ENCODE measurements at places on chromosomes 1 and 21.

DNA sequence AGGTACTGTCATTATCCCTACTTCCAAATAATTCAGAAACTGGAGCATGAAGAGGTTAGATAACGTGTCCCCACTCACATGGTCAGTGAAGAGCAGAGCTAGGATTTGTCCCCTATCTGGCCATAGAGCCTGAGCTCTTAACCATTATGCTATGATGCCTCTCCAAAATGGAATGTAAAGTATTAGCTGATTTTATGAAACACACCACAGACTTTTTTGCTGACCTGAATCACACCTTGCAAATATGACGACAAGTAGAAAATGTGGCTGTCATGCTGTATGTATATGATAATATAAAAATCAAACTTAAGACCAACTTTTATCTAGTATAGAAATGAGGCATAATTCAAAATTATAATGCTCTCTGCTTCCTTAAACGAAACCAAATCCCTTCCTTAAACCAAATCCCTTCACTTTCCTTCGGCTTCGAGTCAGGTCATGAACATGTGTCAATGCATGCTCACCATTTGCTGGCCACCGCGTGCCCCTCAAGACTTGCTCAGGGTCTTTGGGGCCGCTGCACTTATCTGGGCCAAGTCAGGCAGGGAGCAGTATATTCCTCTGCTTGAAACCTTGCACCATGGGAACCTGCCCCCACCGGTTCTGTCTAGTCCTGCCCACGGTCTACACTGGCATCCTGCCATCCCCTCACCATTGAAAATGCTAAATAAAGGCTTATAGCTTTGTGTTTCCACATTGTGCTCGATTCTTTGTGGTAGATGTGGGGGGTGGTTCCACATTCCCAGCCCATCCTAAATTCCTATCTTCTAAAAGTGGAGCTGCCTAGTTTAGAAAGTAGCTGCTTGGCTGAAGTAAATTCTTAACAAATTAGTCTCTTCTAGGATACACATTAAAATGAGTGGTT, 1.6 kb upstream of the TMCC2 start:
- DNase-seq, result no peak

- DNase-seq, result no peak
Measured at GRCh38 chr1:4678066-4678717, 23.8 kb downstream of the AJAP1 start.

- DNase-seq, result no peak
Measured at GRCh38 chr1:156911577-156912298, 8.7 kb upstream of the LRRC71 start.

DNA sequence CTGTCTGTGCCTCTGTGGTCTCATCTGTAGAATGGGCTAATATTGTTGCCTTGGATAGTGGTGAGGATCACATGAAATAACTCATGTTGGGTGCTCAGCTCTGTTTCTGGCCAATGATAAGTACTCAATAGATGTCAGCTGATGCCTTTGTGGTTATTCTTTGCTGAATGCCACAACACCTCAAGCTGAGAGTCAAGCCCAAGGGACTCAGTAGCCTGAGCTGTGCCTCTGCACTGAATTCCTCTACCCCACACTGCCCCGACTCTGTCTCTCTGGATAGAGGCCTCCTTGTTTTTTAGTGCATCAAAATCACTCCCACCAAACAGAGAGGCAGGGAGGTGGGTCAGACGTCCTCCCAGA, 196.1 kb upstream of the VAMP3 start:
- no peak for DNase-seq

- no peak for DNase-seq
Measured at GRCh38 chr1:225565847-225566246, 87.1 kb downstream of the ENAH start.

DNA sequence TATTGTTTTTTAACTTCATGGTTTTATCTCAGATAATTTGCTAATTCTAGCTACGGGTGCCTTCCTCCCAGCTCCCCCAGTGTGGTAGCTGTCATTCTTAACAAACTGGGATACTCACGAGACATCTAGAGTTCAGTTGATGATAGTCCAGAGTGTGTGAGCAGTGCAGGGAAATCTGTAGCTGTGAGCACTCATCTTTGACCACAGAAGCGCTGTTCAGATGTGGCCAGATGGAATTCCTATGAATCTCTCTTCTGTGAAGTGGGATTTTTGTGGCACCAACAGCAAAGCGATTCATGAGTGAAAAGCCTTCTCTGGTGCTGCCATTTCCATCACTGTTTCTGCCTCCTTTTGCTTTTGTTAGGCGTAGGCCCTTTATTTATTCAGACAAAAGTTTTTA, 125.1 kb downstream of the NFIA start:
- DNase-seq, result no peak

DNA sequence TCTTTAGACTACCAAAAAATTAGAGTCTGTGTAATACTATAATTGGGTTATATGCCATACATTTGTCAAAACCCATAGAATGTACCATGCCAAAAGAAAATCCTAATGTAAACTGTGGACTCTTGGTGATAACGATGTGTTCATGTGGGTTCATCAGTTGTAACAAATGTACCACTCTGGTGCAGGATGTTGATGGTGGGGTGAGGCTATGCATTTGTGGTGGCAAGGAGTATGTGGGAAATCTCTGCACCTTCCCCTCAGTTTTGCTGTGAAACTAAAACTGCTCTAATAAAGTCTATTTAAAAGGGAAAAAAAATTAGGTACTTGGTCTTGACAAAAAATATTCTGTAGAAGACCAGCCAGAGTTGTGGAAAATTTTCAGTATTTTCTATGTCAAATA, 43.4 kb downstream of the INKA2 start:
- DNase-seq, result no peak

GRCh38 chr1:171055966-171056643, 34.6 kb upstream of the FMO3 start:
- DNase-seq, result no peak

- no peak for DNase-seq
Measured at GRCh38 chr1:70874063-70874462, 173.6 kb downstream of the PTGER3 start.

DNA sequence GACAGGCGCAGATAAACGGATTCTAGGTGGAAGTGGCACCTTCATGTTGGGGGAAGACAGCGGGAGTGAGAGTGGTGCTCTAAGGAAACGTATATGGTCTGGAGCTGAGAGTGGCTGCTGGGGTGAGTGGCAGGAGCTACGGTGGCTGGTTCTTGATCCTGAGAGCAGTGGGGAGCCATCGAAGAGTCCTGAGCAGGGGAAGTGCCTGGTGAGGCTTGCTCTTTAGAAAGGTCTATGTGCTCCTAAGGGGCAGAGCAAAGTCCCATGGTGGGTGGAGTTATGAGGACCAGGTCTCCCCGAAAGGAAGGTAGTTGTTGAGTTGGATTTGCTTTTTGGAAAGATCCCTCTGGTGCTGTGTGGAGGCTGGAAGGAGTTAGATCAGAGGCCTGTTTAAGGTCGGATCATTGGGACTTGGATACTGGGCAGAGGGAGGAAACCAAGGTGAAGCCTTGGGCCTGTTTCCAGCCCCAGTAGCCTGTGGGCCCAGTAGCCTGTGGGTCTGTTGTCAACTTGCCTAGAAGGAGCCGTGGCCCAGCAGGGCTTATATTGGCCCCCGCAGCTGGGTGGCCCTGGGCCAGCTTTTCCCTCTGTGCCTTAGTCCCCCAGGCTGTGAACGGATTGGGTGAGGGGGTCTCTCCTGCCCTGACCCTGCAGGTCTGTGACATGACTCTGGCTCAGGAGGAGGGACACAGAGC, 33.0 kb downstream of the ACOT11 start:
- no peak for DNase-seq

- no peak for DNase-seq
Measured at GRCh38 chr1:71357708-71358107, 276.9 kb upstream of the ZRANB2 start.

DNA sequence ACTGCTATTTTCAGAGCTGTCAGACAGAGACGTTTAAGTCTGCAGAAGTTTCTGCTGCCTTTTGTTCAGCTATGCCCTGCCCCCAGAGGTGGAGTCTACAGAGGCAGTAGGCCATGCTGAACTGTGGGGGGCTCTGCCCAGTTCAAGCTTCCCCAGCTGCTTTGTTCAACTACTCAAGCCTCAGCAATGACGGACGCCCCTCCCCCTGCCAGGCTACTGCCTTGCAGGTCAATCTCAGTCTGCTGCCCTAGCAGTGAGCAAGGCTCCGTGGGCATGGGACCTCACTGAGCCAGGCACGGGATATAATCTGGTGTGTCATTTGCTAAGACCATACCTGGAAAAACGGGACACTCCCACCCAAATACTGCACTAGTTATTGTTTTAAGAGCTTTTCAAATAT, 219.7 kb downstream of the BRINP3 start:
- no peak for DNase-seq

DNA sequence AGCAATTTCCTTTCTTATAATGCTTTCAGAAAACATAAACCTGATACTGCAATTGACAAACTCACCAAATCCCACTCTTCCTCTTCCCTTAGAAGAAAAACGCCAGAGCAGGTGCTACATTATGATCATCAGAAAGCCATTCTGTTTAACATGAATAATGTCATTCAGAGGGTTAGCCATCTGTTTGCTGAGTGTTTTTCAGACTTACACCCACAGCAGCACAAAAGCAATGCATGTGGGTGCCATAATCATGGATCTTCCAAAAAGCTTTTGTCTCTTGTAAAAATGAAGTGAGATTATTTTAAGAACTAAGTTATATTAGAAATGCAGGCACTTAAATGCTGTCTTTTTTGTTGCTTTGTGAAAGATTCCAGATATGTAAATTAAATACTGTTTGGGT, 204.6 kb upstream of the TMPRSS15 start:
- DNase-seq, result no peak

GRCh38 chr1:15410884-15411245, 1.2 kb downstream of the EFHD2 start:
- DNase-seq, result no peak

GRCh38 chr1:6185151-6185550, 5.0 kb upstream of the CHD5 start:
- DNase-seq, result no peak

GRCh38 chr1:223775054-223775453, 62.7 kb downstream of the CAPN2 start:
- DNase-seq, result no peak

GRCh38 chr1:82395440-82395839, 594.7 kb downstream of the ADGRL2 start:
- no peak for DNase-seq

- no peak for DNase-seq
Measured at GRCh38 chr1:52842643-52843310, at the start of gene ZYG11A. ZYG11A (plus strand) TSS chr1:52842760; CDS start chr1:52842884, 124 bp downstream.

DNA sequence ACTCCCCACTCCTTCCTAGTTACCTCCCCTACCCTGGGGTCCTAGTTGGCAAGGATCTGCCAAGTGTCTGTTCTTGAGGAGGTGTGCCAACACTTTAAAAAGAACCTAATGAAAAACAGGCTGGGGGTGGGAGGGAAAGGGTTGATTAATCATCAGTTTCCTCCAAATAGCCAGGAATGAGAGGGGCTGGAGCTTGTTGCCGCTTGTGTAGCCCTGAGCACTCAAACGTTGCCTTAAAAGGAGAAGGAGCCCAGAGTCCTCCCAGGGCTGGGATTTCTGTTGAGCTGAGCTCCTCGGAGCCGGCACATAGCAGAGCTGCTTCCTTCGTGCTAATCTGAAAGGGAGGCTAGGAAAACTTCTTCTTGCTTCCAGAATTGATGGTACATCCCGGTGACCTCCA, 15.9 kb downstream of the SHISA4 start:
- no peak for DNase-seq

GRCh38 chr1:239814306-239814881, 277.3 kb upstream of the FMN2 start:
- DNase-seq, result no peak

GRCh38 chr1:203145321-203146041, 18.0 kb downstream of the ADORA1 start:
- DNase-seq, result no peak

GRCh38 chr1:179121159-179121938, 39.5 kb downstream of the TOR3A start:
- no peak for DNase-seq

GRCh38 chr1:210827481-210827880, 306.5 kb downstream of the KCNH1 start:
- DNase-seq, result no peak

DNA sequence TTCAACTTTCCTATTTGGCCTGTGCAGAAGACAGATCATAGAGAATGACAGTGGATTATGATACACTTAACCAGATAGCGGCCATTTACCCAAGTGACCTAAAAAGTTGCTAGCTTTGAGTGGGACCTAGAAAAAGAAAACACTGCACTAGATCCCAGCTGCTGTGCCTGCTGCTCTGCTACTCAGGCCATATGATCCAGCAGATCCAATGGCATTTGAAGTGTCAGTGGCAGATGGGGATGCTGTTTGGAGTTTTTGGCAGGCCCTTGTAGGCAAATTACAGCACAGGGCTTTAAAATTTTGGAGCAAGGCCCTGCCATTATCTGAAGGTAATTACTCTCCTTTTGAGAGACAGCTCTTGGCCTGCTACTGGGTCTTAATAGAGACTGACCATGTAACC, 74.0 kb upstream of the KCNE2 start:
- no peak for DNase-seq

- no peak for DNase-seq
Measured at GRCh38 chr1:5745800-5746610, 246.2 kb downstream of the NPHP4 start.

GRCh38 chr1:53462193-53462592, 3.0 kb downstream of the DMRTB1 start:
- no peak for DNase-seq

DNA sequence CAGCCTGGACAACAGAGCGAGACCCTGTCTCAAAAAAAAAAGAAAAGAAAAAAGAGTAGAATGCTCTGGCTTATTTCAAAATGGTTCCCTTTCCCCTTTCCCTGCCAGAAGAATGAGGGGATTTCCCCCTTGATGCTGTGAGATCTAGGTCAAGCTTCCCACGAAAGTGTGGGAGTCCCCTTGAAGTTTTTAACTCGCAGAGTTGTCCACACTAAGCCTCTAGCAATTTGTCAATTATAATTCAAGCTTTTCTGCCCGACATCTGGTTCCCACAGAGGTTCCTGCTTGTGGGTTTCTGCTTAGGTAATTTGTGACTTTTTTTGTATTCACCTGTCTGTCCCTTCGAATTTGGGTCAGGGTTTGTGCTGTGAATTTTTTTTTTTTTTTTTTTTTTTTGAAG, 62.8 kb downstream of the ZFYVE9 start:
- DNase-seq, result no peak

DNA sequence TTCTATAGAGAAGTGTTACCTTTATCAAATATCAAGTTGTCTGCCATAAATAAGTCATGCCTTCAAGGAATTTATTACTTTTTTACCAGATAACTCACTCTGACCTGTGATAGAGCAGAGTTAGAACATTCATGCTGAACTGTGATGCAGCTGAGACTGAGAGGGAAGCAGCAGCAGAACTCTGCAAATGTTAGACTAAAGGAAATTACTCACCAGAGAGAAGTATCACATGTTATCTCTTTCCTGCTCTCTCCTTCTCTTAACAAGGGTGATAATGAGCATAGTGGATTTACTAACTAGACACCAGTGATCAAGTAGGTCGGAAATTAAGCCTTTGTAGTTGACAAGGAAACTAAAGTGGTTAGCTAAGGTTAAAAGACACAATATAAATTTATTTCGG, 181.6 kb downstream of the RASAL2 start:
- no peak for DNase-seq
